ENCODE measurements at places on chromosomes 12 and 14.

DNA sequence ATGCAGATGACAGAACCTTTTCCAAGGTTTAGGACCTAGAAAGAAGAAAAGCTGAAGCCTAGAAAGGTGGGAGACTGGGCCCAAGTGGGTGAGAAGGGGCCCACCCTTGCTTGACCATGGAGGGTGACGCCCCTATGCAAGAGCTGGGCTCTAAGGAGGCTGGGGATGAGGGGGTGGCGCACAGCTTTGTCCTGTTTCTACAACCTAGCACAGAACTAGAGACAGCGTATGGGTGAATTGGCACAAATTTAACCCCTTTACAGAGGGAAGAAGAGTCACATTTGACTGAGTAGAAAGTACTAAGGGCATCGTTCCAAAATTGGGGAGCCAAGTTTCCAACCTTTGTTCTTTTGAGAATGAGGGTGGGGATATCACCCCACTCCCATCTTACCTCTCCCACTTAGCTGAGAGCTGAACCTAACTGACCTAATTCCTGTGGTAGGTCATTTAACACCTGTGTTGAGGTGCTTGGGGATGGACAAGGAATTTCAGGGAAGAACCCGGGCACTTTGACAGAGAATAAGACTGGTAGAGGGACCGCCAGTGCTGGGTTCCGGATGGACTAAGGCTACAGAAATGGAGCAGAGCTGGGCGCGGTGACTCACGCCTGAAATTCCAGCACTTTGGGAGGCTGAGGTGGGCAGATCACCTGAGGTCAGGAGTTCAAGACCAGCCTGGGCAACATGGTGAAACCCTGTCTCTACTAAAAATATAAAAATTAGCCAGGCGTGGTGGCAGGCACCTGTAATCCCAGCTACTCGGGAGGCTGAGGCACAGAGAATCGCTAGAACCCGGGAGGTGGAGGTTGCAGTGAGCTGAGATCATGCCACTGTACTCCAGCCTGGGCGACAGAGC lies 5.2 kb downstream of the NFKBIA start:
- no peak for DNase-seq

- no peak for DNase-seq
Observed at GRCh38 chr14:54627219-54627539, 60.3 kb downstream of the SAMD4A start.

DNA sequence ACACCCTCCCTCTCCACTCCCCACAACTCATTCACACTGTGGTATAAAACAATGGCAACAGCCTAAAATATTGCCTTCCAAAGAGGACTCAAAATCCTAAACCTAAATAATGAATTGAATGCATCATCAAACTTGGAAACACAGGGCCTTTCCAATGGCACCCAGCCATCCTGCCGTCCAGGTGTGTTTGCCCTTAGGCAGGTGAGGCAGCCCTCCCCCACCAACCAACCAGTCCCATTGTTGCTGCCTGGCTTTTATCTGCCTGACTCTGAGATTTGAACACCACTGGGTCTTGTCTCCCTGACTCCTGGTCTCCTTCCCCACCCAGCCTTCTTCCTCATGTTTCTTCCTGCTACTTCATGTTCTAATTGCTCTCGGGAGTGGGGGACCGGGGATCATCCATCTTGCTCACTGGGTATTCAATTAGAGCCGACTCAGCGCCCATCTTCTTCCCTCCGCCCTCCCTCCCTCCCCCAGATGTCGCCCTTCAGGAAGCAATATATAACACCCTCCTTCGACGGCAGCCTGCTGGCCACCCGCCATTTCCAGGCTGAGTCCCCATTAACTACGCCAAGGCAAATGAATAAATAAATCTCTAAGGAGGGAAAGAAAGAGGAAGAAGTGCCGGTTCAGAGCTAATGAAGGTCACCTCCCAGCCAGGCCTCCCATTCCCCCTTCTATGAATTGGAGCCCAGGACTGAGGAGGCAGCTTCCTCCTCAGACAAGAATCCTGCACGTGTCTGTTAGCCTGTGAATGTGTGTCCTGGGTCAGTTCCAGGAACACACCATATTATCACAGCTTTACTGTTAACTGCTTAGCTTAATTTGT lies 36.3 kb upstream of the NTF3 start:
- DNase-seq, result no peak

GRCh38 chr12:2258025-2258424 lies 205.2 kb downstream of the CACNA1C start:
- DNase-seq, result no peak

DNA sequence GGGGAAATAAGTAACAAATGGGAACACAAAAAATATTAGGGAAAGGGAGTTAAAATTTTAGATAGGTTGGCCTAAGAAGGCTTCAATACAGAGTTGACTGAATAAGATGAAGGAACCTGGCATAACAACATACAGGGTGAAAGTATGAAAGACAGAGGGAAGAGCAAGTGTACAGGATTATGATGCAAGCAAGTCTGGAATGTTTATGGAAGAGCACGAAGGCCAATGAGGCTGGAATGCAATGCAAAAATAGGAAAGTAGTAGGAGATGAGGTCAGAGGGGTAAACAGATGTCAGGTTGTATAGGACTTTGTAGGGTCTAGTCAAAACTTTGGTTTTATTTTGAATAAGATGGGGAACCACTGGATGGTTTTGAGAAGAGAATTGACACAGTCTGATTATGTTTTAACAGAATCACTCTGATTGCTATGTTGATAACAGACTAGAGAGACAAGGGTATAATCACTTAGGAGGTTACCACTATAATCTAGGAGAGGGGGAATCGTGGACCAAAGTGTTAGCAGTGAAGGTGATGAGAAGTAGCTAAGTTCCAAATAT lies 96.8 kb downstream of the OSBPL8 start:
- DNase-seq, result no peak

All from activated CD4-positive, CD25-positive, alpha-beta regulatory T cell treated with anti-CD3 and anti-CD28 coated beads, Interleukin-2, amount 50 U/mL, for 16 hours (primary cell).